ENCODE measurements at places on chromosomes 11 and 22.

GRCh38 chr11:13344818-13345217 is 67.2 kb downstream of the BMAL1 start:
- no peak for DNase-seq

- no peak for DNase-seq
Measured at GRCh38 chr11:130278745-130279144, 36.0 kb downstream of the ZBTB44 start.

- DNase-seq: peak; percentile 20
Measured at GRCh38 chr11:115238791-115239190, 265.4 kb downstream of the CADM1 start.

DNA sequence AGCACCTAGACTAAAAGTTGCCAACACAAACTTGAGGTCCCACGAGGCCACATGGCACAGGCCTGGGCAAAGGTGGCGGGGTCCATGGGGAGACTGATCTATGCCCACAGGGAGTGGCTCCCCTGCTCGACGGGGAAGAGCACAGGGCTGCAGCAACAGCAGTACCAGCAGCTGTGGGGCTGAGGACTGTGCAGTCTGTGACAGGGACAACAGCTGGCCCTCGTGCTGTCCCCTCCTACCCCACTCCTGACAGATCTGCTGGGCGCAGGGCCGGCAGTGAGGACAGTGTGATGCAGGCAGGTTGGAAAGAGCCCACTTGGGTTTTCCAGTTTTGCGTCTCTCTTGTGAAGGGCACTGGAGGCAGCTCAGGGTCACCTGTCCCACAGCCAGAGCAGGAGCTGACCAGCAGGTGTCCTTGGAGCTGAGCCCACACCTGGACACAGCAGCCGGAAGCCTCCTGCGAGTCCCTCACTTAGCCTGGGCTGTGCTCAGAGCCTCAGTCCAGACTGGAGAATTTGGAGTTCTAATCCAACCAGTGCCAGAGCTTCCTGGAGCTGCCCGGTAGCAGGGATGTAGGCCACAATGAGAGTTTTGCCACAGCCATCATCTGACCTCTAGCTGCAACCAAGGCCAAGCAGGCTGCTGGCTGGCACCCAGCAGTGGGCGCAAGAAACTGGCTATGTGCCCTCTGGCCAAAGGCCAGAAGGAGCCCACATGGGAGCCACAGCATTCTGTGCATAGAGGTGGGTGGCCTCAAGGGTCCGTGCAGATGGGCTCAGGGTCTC is 3.6 kb upstream of the GAS2L1 start:
- no peak for DNase-seq

DNA sequence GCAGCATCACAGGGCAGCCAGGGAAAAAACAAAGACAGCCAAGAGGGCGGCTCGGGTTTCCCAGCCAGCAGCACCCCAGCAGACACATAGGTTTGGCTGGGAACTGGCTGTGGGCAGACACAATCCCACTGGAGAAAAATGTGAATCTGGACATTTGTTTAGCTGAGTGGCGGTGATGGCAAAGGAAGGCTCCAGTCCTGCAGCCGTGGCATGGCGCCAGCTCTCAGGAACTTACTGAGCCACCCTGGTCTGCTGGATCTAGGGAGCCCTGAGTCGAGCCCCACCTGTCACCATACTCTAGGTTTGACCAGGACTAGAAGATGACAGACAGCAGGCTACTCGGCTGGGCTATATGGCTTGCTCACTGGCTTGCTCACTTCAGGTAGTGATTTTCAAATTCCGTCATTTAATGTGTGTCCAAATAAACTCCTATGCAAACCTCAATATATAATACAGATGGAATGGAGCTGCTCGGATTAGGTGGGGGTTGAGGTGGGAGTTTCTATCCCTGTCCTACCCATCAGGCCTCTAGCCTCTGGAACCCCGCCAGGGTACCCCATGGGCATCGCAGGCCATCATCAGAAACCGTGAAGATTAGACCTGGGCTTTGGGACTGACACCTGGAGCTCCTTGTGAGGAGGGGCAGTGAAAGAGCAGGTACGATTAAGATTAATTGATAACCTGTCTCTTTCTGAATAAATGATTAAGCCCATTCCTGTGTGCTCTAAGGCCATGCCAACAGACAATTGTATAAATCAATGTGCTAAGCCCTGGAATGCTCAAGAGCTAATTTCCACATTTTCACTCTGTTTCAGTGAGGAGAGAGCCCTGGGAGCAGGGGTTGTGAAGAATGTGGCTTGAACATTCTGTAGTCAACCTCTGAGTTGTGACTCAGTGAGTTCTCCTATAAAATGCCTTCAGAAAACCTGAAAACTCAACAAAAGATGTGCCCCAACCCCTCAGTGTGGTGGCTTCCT is 42.5 kb downstream of the GALNT18 start:
- no peak for DNase-seq

- DNase-seq: no peak
Measured at GRCh38 chr11:79362821-79363220, 78.0 kb downstream of the TENM4 start.

GRCh38 chr11:132685174-132685611 is 847.1 kb downstream of the OPCML start:
- DNase-seq: peak; percentile 30

GRCh38 chr11:20161230-20161918 is 1.1 kb upstream of the DBX1 start:
- no peak for DNase-seq

GRCh38 chr11:63737718-63738117 is 30.9 kb downstream of the ZFTA start:
- DNase-seq: no peak

DNA sequence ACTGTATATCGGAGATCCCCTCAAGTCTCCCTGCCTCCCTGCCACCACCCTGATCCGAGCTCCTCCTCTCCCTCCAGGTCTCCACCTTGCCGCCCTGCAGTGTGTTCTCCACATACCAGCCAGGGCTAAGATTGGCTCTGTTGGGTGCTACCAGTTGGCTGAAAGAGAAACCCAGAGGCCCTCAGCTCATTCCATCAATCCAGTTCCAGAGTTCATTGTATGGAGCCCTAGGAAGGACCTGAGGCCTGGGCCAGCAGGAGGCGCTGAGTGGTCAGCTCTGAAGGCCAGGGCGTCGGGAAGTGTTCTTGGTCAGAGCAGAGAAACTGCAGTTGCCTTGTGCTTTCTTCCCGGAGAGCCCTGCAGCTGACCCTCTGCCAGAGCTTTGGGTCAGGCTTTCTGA is 2.2 kb upstream of the TOP3B start:
- DNase-seq: no peak

DNA sequence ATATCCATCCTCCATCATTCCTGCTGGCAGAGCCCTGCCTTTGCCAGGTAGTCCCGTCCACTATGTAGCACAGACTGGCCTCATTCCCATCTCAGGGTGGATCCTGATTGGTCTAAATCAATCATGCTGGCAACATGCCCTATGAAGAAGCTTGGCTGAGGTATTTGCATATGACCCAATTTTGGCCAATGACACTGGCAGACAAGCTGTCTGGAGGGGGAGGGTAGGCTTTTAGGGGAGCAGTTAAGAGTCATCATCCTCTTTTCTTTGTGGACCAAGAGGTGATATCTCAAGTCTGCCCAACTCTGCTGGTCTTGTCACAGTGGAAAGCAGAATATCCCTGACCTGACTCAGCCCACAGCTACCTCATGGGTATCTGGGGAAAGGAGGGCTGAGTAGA is 5.1 kb downstream of the CCDC89 start:
- no peak for DNase-seq

DNA sequence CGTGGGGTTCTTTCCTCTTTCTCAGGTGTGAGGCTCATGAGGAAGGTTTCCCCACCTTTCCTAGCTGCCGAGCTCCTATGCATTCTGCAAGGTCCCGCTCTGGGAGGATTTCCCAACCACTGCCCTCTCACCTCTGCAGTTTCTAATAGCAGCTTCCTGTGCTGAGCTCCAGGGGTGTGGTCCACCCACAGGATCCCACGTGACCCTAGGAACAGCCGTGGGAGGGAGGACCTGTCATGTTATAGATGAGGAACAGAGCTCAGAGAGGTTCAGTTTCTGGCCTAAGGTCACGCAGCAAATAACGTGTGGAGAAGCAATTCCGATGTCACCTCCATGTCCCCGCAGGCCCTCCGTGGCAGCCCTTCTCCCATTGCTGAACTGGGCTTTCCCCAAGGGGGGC is 38.5 kb downstream of the FLRT1 start:
- DNase-seq: no peak

DNA sequence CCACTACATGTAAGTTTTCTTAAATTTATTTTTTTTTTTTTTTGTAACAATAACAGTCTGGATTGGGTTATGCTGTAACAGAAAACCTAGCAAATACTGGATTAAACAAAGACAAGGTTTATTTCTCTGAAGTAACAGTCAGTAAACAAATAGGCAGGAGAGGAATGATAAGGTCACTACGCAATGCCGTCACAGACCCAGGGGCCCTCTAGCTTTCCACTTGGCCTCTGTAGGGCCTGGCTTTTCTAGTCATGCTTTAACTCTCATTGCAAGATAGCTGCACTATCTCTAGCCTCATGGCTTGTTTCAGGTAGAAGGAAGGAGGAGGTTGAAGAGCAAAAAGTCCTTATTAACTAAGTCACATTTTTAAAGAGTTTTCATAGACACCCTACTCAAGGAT is 6.5 kb downstream of the OR10A6 start:
- DNase-seq: no peak

DNA sequence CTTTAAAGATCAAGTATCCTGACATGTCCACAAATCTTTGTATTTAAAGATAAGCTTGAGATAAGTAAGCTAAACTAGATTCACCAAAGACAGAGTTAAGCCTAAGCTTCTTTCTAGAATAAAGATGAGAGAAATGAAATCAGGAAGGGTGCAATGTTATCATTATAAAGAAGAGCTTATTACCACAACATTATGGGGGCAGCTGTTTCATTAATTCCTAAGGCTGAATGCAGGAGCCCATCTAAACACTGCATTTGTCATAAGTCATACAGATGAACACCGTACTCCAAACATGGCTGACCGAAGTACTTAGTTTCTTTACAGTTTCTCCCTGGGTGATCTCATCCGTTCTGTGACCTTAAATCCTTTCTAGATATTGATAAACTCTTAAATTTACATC is 16.3 kb downstream of the FDX1 start:
- no peak for DNase-seq

DNA sequence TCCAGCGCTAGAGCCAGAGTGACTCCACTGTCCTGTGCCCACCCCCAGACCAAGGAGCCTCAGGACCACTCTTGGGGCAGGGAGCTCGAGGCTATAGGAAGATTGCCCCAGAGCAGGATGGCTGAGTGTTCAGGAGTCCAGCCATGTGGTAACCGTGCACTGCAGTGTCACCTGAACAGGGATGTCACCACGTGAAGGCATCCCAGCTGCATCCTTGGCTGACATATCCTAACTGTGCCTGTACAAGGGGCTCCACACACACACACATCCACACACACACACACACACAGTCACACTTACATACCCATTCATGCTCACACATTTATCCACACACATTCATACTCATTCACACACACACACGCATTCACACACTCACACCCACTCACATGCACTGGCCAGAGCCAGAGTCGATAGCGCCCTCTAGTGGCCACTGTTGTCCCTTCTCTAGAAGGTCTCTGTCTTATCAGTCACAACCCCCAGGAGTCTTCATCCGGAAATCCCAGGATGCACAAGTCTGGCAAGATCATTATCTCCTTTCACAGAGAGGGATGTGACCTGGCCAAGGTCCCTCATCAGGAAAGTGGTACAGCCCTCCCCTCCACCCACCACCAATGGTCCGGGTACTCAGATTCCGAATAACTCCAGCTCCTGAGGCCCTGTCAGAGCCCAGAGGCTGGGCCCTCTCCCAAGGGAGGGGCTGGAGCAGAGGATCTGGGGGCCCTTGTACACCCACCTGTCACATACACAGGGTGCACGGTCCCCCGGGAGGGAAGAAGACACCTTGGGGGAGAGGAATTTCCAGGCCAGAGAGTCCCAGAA is 55.1 kb downstream of the IGLL5 start:
- DNase-seq: peak; percentile 82

DNA sequence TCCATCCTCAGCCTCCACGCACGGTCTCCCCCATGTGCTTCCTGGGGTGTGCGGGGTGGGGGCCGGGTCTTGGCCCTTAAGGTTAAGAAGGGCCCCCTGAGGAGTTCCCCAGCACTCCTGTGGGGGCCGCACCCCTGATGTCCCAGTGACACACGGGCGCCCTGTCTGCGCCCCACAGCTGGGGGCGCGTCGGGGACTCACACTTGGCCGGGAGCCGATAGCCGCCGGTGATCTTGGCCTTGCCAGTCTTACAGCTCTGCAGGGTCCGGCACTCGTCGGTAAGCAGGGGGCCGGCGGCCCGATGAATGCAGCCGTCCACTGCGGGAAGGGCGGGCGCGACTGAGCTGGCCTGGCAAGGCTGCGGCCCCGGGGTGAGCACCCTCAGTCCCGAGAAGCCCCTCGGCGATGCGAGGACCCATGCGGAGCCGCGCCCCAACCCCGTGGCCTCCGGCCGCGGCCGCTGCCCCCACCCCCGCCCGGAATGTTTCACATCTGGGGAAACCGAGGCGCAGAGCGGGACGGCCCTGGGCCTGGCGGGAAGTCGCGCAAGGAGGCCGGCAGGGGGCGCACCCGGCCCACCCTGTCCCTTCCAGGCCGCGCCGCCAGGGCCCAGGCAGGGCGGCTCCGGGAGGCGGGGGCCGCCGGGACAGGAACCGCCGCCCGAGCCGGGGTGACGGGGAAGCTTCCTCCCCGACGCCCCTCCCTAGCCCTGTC is 13.9 kb downstream of the OTUB1 start:
- no peak for DNase-seq

- DNase-seq: no peak
Measured at GRCh38 chr11:46444305-46444704, 52.7 kb upstream of the CHRM4 start.

DNA sequence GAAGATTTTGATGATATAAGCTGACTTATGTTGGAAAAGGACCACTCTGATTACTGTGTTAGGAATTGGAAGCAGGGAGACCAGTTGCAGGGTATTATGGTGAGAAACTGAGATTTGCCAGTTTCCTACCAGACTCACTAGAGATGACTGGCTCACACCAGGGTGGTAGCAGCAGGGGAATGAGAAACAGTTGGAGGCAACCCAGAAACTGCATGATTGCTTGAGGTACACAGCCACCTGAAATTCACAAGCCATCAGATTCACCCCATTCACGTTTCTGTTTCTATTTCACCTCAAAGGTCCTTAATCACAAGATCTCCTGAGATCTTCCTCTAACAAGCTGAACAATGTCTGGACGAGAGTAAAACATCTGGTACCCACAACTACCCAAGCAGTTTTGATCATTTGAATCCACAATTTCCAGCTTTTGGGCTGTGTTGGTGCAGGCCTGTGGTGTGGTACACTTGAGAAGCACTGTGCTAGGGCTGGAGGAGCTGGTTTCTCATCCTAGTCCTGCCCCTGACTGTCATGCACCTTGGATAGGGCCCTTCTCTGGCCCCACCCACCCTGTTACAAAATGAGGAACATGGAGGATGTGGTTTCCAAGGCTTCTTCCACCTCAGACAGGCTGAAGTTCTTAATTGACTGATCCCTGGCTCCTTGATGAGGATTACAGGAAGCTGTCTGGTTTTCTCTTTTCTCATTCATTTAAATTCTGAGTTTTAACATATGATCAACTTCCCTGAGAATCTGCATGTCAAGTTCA is 233.4 kb downstream of the INSC start:
- no peak for DNase-seq

GRCh38 chr22:31659246-31659645 is 2.8 kb downstream of the PISD start:
- DNase-seq: no peak

Measured in urothelium cell line (cell line).